ENCODE measurements at places on chromosomes 1 and 21. TPM values are rescaled to one million over a fixed set of nuclear protein-coding genes. Genes with fewer than 3 reads are reported as not detected.

The CRABP2 gene
- total RNA-seq: 1.6 TPM

The KCNK1 gene
- total RNA-seq: 6.8 TPM

The EFNA1 gene
- total RNA-seq: not detected

The TLCD4 gene
- 0.02 TPM for total RNA-seq

The C1orf74 gene
- 2.1 TPM for total RNA-seq

The PCNX2 gene
- 24.4 TPM for total RNA-seq

The ZBTB8A gene
- 0.64 TPM for total RNA-seq

The TRIM45 gene
- 1.2 TPM for total RNA-seq

The ALDH4A1 gene
- total RNA-seq: 3.7 TPM

The DPT gene
- total RNA-seq: not detected

The CELA3B gene
- total RNA-seq: not detected

The MSH4 gene
- 0.43 TPM for total RNA-seq

The S100A2 gene
- total RNA-seq: 0.73 TPM

The MCOLN3 gene
- 3.4 TPM for total RNA-seq

The CAPZB gene
- total RNA-seq: 529 TPM

The SELP gene
- total RNA-seq: 0.18 TPM

The OXCT2 gene
- total RNA-seq: 0.68 TPM

The PGLYRP3 gene
- not detected for total RNA-seq

The SPRR2G gene
- not detected for total RNA-seq

The OR10J1 gene
- not detected for total RNA-seq

The KRTAP19-3 gene
- total RNA-seq: not detected

The TP53BP2 gene
- total RNA-seq: 27.6 TPM

The AADACL4 gene
- total RNA-seq: not detected

The CELA2A gene
- total RNA-seq: not detected

The CRYBG2 gene
- total RNA-seq: 1.2 TPM

The OR14K1 gene
- not detected for total RNA-seq

The KRTAP21-3 gene
- total RNA-seq: not detected

The CNR2 gene
- total RNA-seq: 0.16 TPM

The CLCA1 gene
- not detected for total RNA-seq

The PCAT6 gene
- not detected for total RNA-seq

The KCNA3 gene
- 56.0 TPM for total RNA-seq

The LRRC8D gene
- total RNA-seq: 39.1 TPM

The ERMAP gene
- total RNA-seq: 7.4 TPM

The FASLG gene
- 3.2 TPM for total RNA-seq

The DCDC2B gene
- not detected for total RNA-seq

The TCHHL1 gene
- total RNA-seq: not detected

The CR2 gene
- total RNA-seq: 0.05 TPM

The DCST1 gene
- not detected for total RNA-seq
